Spleen (tissue), 13 donors: ENCODE measurements at places on chromosomes 3 and 15. TPM values are rescaled to one million over a fixed set of nuclear protein-coding genes. Genes with fewer than 3 reads are reported as not detected.

GRCh38 chr3:151599103-151599672, 134.5 kb upstream of the AADACL2 start:
- no peaks in the 10 kb centered on the region for H3K36me3 ChIP-seq
- no peak for DNase-seq
- H3K4me1 ChIP-seq: no peaks in the 10 kb centered on the region
- no peak overlapping the region for H3K4me3 ChIP-seq
- H3K27ac ChIP-seq: no peak overlapping the region

DNA sequence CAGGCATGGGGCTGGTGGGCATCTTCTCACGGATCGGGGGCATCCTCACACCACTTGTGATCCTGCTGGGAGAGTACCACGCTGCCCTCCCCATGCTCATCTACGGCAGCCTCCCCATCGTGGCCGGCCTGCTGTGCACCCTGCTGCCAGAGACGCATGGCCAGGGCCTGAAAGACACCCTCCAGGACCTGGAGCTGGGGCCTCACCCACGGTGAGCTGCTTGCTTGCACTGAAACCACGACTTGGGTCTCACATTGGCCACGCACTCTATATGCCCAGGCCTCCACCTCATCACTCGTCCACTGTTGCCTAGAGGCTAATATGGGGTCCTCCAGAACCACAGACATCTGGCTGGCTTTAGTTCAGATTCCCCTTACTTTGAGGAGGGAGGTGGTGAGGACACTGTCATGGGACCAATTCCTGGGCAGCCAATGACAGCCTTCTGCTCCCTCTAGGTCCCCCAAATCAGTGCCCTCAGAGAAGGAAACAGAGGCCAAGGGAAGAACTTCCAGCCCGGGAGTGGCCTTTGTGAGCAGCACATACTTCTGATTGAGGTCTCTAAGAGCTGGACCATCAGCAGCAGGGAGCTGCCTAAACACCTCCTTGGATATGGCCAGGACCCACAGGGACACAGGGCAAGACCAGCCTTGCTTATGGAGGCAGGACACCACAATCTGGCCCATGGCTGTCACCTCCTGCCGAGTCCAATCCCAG, 5.0 kb upstream of the SLC22A14 start:
- no peaks in the 10 kb centered on the region for H3K27me3 ChIP-seq
- no peaks in the 10 kb centered on the region for H3K36me3 ChIP-seq
- no peaks in the 10 kb centered on the region for H3K4me1 ChIP-seq
- no peak for DNase-seq
- H3K27ac ChIP-seq: no peak overlapping the region
- H3K4me3 ChIP-seq: no peak overlapping the region

DNA sequence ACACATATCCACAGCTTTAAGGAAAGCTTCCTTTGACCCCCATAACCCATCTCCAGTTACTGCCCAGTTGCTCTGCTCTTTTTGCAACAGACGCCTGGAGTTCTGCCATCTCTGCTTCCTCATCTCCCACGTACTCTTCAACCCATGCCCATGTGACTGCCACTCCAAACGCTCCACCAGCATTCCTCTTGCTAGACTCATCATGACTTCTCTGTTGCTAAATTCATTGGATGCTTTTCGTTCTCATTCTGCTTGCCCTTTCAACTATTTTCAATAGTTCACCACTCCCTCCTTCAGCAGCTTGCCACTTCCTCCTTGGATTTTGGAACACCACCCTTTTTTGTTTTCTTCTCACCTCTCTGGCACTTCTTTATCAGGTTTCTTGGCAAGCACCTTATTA, 2.7 kb upstream of the KNSTRN start:
- H3K27ac ChIP-seq: peak overlapping the region; percentile 23
- H3K27me3 ChIP-seq: no peaks in the 10 kb centered on the region
- H3K36me3 ChIP-seq: no peaks in the 10 kb centered on the region
- H3K4me3 ChIP-seq: no peak overlapping the region

GRCh38 chr3:105904678-105905284, 36.0 kb upstream of the CBLB start:
- H3K27ac ChIP-seq: no peak overlapping the region
- no peaks in the 10 kb centered on the region for H3K36me3 ChIP-seq
- H3K27me3 ChIP-seq: no peaks in the 10 kb centered on the region

The P2RY14 gene
- 3.5 TPM for total RNA-seq

- no peak for DNase-seq
- H3K27ac ChIP-seq: no peak overlapping the region
These were observed 470.1 kb upstream of the THBS1 start for GRCh38 chr15:39110746-39111145.

- no peak overlapping the region for H3K4me3 ChIP-seq
- no peaks in the 10 kb centered on the region for H3K36me3 ChIP-seq
- H3K27ac ChIP-seq: no peak overlapping the region
- no peaks in the 10 kb centered on the region for H3K4me1 ChIP-seq
- H3K27me3 ChIP-seq: no peaks in the 10 kb centered on the region
These were observed 328.2 kb downstream of the ZIC1 start for GRCh38 chr3:147737376-147737775.

DNA sequence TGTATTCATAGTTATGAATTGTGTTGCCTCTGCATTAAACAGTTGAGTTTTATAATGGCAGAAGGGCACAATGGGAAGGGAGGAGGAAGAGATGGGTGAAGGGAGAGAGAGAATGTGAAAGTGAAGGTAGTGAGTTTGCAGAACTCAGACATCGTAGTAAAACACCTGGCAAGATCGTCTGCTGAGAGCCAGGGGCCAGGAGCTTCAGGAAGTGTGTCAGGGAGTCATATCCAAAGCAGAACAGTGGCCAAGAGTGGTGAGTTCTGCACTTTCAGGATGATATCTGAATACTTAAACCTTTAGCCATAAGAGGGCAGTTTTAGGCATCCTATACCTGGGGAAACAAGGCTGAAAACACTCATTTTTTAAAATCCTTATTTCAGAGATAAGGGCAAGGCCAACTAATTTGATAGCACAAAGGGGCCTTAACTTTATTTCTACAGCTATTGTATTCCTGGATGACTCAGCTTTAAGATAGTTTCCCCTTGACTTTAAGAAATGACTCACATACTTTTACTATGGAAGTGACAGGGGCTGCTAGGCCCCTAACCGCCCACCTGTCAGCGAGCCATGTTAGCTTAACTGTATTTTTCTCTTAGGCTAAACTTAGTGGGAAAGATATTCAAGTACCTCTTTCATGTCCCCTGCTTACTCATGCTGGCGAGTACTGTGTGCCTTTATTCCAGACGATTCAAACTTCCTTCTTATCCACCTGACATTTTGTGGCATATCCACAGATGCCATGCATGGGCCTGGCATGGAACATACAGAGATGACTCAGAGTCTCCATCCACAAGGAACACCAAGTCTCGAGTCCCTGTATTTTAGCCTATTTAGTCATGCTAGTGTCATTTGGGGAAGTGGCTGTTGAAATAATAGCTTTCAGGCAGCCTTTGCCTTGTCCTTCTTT, 53.9 kb downstream of the RLBP1 start:
- peaks cover 16% of the 10 kb centered on the region for H3K4me1 ChIP-seq
- H3K4me3 ChIP-seq: no peak overlapping the region
- no peaks in the 10 kb centered on the region for H3K36me3 ChIP-seq
- no peak for DNase-seq
- H3K27me3 ChIP-seq: no peaks in the 10 kb centered on the region

DNA sequence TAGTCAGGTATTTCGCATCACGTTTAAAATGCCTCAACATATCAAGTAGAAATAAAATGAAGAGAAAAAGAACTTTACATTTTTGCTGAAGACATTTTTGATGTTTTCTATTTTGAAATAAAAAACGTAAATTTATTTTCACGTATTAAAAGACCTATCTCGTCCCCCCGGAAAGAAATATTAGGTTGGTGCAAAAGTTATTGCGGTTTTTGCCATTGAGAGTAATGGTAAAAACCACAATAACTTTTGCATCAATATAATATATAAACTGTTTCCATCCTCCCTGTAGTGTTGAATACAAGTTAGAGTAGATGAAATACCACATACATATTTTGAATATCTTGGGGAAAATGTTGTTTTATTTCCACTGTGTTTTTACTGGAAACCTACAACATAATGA, 11.2 kb upstream of the ANO10 start:
- H3K27me3 ChIP-seq: no peaks in the 10 kb centered on the region
- no peaks in the 10 kb centered on the region for H3K4me1 ChIP-seq
- H3K4me3 ChIP-seq: no peak overlapping the region
- no peak for DNase-seq

- H3K27ac ChIP-seq: no peak overlapping the region
- no peaks in the 10 kb centered on the region for H3K36me3 ChIP-seq
- no peaks in the 10 kb centered on the region for H3K27me3 ChIP-seq
- H3K4me1 ChIP-seq: no peaks in the 10 kb centered on the region
These were observed 80.9 kb downstream of the TMCC1 start for GRCh38 chr3:129812589-129812988.

DNA sequence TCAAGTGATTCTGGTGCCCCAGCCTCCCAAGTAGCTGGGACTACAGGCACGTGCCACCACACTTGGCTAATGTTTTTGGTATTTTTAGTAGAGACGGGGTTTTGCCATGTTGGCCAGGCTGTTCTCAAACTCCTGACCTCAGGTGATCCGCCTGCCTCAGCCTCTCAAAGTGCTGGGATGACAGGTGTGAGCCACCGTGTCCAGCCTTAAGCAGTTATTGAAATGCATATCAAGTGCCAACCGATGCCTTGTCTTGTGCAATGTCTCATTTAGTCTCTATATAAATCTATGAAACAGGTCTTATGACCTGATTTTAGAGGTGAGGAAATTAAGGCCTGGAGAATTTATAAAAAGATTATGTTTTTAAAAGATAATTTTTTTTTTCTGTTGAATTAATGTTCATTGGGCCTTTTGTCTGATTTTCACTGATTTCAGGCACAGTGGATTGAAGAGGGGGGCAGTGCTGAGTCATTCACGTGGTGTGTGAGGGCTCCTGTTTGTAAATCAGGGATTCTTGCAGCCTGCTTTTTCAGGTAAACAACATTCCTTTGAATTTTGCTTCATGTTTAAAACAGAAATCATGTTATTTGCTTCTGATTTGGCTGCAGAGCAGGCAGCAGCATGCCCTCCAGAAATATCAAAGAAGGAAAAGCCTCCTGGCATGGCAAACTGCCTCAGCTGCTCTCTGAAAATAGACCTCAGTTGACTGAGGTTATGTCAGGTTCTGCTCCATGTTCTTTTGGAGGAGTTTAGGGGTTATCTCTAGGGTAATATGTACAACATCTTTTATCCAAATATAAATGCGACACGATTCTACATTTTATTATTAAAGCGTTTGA, 407.0 kb upstream of the RGMA start:
- DNase-seq: no peak
- H3K36me3 ChIP-seq: no peaks in the 10 kb centered on the region
- no peak overlapping the region for H3K27ac ChIP-seq
- no peaks in the 10 kb centered on the region for H3K4me1 ChIP-seq
- H3K27me3 ChIP-seq: no peaks in the 10 kb centered on the region
